Stimulated activated CD4-positive, alpha-beta T cell treated with anti-CD3 and anti-CD28 coated beads, TNF-alpha, amount 100 ng/mL, for 48 hours (primary cell): ENCODE measurements at places on chromosomes 3 and 15.

- DNase-seq: peak; percentile 21
These were observed 48.9 kb upstream of the TCF12 start for GRCh38 chr15:56869573-56869972.

DNA sequence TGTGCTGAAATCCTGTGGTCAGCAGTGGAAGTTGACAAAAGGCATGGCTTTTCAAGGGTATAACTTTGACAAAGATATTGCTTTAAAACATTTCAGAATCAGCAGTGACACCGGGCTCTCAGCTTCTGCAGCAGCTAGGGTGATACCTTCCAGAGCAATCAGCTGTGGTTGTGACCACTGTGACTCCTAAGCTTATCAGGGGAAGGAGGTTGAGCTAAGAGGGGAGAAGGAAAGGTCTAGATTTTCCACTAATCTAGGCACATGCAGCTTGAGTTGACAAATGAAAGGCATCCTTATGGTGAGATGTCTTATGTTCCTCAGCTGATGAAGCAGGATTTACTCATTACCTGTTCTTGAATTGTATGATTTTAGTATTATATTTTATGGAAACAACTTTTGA, 16.3 kb upstream of the LRRFIP2 start:
- DNase-seq: no peak

GRCh38 chr3:118960876-118961450, 73.7 kb downstream of the IGSF11 start:
- DNase-seq: no peak

DNA sequence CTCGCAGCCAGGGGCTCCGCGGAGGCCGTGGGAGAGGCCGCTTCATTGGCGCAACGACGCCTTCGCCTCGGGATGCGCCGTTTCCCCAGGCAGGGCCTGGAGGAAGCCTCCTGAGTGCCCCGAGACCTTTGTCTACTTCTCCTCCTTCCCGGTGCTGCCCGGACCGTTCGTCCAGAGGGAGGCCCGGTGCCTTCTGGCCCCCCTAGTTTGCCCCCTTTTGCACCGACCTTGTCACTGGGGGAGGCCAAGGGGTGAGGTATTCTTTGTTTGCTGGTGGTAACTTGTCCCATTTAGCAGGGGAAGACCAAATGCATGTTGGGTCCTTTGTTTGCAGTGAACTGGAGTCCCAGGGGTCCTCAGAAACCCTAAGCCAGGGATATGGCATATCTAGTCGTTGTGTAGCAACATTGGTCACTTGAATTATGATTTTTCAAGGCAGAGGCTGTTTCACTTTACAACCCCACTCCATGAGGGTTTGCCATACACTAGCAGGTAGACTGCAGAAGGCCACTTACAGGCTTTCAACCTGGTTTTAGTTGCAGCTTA, 615 bp downstream of the DHX30 start:
- DNase-seq: no peak

DNA sequence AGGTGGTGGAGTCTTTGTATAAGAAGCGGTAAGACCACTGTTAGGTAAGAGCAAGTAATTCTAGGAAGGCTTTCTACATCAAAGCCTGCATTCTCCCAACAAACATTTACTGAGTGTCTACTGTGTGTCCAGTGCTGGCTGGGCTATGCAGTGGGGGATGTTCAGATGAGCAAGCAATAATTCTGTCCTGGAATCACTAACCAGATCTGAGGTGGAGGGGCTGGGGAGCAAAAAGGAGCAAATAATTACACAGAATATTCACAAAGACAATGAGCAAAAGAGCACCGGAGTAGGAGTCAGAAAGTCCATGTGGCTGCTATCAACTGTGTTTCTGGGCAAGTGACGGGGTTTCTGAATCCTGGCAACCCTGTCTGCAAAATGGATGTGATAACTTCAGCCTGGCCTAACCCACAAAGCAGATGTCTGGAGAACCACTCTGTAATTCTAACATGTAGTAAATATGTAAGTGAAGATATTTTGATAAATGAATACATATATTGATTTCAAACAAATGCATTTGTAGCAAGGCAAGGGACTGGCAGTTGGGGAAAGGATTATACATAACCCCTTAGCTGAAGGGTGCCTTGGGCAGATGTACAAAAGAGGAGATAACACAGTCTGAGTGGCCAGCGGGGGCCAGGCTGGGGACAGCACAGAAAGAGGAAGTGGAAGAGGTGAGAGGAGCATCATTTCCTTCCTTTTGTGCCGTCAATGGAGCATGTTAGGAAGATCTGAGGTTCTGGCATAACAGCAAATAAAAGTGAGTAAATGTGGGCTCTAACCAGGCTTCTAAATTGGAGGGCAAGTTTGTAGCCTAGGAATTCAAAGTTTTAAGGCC, 28.8 kb downstream of the CYP8B1 start:
- no peak for DNase-seq

DNA sequence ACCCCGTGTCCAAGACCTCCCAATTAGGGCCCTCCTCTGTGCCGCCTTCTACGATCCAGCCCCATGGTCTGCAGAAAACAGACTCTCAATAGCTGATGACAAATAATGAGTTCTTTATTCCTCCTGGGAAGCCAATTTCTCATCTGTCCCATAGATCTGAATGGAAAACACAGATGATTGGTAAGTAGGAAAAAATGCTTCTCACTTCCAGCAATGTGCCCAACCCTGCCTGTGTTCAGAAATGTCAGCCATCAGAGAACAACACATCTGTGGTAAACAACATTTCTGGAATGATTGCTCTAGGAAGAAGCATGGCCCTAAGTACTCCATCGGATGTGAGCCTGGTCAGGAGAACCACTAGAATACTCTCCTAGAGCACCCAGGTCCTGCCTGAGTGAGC, 240.5 kb upstream of the HES1 start:
- DNase-seq: no peak

- DNase-seq: peak; percentile 12
These were observed 145.5 kb upstream of the UMPS start for GRCh38 chr3:124584552-124585391.

DNA sequence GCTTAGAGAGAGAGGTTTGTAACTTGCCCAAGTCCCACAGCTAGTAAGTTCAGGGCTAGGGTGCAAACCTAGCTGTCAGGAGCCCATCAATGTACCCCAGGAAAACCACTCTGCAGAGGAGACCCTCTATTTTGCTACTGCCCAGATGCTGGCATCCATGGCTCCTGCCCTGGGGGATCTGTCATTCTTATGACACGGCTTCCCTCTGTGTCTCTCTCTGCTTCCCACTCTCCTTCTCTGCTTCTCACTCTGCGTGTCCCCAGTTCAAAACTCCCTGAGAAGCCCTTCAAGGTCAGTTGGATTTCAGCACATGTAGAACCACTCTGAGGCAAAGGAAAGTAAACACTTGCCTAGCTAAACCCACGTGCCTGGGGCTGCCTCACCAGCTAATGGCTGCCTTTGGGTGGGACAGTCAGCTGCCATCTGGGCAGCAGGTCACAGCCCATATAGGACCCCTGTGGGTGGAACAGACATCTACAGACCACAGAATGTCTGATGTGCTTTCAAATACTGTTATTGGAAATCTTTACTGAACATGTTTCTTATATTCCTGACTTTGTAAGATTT, 29.4 kb upstream of the SLCO2A1 start:
- DNase-seq: no peak

- DNase-seq: no peak
These were observed 22.6 kb downstream of the MEIS2 start for GRCh38 chr15:37077623-37078351.
